ENCODE measurements at places on chromosomes 1 and 21.

DNA sequence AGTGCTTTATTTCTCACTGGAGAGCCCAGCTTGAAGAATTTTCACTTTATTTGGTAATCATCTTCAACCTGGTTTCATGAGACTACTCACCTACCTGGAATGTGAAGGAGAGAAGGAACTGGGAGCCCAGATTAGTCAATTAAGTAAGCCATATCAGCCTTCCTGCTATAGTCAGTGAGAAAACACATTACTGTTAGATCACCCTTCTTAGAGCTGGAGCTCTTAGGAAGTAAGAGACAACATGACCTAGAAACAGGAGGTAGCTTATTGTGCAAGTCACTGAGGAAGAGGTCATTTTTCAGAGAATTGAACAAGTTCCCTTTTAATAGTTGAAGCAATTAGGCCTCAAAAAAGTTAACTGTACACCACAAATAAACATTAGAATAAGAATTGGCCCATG, 49.2 kb upstream of the TEKT2 start:
- DNase-seq, result no peak

DNA sequence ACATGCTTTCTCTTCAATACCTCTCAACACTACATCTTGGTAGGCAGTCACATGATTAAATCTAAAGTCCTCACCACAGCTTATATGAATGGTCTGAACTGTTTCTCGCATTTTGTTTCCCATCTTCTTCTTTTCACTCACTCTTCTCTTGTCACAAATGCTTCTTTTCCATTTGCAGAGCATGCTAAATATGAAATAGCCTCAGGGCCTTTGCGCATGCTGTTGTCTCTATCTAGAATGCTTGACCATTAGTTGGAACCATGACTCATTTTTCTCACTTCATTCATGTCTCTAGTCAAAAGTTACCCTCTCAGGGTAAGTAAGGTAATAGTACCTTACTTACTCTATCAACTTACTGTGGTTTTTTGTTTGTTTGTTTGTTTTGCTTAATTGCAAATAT, 239.7 kb downstream of the PTPRC start:
- no peak for DNase-seq

DNA sequence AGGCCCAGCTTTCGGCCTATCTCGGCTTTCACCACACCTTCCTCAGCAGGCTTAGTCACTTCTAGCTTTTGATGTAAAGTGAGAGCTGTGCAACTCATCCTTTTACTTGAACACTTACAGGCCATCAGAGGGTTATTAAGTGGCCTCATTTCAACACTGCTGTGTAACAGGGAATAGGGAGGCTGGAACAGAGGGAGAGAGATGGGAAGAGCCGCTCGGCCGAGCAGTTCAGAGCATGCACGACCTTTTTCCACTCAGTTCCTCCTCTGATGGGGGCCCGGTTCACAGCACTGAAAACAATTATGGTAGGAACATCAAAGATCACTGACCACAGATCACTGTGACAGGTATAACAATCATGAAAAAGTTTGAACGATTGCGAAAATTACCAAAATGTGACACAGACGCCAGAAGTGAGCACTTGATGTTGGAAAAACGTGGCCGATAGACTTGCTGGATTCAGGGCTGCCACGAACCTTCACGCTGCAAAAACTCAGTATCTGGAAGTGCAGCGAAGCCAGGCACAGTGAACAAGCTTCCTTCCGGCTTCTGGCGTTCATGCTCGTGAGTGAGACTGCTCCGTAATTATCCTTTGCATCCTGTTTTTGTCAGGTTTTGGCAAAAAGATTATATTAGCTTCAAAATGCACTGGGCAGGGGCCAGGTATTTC, 28.6 kb downstream of the AGPAT3 start:
- DNase-seq, result no peak

GRCh38 chr1:213905344-213905743, 82.4 kb upstream of the PROX1 start:
- no peak for DNase-seq

GRCh38 chr1:119327450-119328155, 41.0 kb upstream of the HAO2 start:
- no peak for DNase-seq

DNA sequence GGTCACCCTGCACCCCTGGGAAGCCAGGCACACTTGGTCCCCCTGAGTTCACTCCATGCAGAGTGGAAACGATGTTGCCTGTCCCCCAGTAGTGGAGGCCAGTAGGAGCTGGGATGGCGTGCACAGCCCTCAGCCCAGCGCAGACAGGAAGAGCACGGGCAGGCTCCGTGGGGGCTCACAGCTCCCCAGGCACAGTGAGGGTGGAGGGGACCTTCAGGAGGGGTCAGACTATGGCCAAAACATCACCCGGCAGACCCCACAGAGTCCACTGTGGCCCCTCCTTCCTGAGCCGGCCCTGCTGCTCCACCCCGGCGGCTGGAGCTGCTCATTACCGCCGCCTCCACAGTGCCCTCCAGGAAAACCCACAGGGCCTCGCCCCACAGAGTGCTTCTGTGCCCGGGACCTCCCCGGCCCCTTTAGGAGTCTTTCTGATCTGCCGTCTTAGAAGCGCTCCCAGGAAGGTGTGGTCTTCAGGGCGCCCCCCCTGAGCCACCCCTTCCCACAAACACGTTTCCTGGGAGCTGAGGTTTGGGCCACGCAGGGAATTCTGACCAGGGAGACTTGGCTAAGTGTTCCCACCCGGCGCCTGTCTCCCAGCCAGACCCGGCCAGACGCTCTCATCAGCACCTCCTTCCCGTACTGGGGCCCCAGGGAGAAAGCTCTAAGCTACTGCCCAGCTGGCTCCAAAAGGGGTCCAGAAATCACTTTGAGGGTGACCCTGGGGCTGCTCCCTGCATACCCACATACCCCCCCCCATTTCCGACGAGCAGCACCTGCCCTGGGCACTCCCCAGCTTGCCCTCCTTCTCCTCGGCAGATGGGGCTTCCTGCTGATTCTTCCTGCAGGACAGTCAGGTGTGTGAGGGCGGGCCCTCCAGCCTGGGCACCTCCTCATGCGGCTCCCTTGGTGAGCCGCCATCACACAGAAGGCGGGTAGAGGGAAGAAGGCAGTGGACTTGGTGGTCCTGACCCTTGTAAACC, 38.8 kb downstream of the RIPK4 start:
- no peak for DNase-seq

DNA sequence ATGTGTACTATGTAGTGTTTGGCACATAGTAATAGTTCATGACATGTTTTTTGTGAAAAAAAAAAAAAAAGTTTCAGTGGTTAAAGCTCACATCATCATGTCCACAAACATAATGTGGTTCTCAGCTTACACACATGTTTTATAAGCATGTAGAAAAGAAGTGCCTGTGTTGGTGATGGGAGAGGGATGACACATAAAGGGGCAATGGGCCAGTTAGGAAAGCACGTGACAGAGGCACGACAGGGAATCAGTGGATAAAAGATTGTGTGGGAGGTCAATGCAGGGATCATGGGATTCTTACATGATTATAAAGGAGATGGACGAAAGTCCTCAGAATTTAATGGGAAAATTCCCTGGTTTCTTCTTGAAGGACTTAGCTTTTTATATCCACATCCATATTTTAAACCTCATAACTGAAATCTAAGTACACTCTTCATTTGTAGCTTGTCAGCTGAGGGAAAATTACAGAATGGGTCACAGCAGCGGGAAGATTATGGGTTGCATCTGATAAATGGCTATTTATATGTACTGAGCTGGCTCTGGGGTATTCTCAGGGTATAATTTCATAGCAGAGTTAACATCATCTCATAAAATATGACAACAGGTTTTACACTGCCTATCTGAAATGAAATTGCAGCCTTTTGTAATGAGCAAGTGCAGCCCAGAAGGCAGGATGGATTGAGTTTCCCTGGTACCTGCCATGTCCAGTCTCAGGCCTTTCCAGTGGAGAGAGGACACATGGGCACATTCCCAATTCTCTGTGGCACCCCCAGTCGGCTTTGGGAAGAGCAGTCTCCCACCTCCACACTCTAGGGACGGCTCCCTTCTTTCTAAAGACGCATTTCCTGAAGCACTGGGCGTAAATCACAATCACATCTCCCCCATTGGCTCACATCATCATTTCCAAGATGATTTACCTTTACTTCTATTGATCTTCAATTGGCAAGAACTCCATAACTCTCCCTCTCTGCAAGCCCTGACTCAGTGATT, 42.3 kb upstream of the NHLH2 start:
- no peak for DNase-seq

- no peak for DNase-seq
Measured at GRCh38 chr1:185776522-185776921, 42.3 kb downstream of the HMCN1 start.

DNA sequence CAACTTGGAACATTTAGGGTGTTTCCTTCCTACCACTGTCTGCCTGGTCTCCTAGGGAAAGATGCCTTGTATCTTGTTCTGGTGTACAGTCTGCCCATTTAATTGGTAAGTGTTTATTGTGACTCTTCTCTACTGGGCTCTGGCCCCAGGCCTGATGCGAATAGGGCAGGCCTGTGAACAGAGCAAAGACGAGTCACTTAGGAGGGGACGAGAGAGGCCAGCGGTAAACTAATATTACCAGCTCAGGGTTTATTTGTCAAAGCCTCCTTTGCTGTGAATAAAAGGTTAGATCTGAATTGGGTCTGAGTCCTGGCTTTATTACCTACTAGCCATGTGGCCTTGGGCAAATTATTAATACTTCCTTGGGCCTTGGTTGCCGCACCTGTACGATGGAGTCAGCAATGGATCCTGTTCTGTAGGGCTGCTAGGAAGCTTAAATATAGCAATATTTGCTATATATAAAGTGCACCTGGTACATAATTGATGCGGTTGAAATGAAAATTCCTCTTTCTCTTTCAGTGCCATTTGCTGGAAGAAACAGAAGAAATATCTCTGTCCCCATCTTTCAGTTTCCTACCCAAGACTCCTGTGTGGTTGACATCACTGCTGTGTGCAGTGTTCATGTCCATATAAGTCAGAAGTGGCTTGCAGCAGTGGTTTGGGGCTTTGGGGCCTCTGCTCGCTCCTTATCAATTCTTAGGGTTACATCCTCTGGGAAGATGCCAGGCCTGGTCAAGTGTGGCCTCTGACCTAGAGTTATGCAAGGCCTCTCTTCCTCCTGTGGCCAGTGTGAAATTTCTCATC, 32.4 kb downstream of the MAPKAPK2 start:
- DNase-seq, result no peak

GRCh38 chr1:10432910-10433700, 2.9 kb downstream of the CENPS start:
- DNase-seq, result no peak

DNA sequence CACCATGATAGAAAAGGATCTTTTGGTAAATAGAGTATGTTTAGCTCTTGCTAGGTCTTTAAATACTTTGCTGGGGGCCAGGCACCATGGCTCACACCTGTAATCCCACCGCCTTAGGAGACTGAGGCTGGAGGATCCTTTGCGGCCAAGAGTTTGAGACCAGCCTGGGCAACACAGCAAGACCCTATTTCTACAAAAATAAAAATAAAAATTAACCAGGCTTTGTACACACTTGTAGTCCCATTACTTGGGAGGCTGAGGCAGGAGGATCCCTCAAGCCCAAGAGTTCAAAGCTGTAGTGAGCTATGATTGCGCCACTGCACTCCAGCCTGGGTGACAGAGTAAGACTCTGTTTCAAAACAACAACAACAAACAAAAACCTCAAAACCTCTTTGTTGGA, 1.1 kb upstream of the KCNE2 start:
- DNase-seq, result no peak

GRCh38 chr1:182668521-182669054, 15.8 kb downstream of the RGS8 start:
- DNase-seq, result no peak

- DNase-seq, result no peak
Measured at GRCh38 chr1:219265026-219265515, 91.4 kb downstream of the LYPLAL1 start.

DNA sequence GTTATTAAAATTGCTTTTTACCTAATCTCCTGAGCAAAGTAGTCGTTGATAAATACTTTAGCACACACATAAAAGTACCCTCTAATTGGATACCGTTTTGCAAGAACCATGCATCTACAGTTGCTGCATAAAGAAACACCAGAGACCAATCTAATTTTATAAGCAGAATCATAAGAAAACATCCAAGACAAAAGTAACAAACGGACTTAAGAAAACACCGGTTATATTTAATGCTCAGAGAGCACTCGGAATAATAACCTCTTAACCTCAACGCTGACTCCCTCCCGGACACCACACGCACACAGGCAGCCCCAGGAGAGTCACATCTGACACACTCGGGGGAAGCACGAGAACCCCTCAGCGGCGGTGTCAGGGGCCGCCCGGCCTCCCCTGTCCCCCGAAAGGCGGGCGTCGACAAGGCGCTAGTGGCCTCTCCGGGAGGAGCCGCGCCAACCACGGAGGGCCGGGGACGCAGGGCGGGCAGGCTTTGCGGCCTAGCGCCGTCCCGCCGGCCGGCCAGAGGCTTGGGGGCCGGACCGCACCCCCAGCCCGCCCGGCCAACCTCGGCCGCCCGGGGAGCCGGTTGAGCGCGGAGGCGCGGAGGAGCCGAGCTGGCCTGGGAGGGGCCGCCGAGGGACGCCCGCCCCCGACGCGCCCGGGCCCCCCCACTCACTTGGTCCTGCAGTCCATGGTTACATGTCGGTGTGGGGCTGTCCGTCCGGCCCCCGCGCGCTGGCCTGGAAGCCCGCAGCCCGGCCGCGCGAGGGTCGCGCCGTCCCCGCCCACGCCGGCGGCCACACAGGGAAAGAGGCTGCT, 606 bp downstream of the DENND1B start:
- peak; percentile 23 for DNase-seq

- no peak for DNase-seq
Measured at GRCh38 chr1:183806125-183806524, 1.2 kb downstream of the RGL1 start.

GRCh38 chr1:104933846-104934245, 1184.1 kb downstream of the AMY1C start:
- DNase-seq, result no peak

GRCh38 chr1:29341936-29342335, 105.6 kb downstream of the PTPRU start:
- no peak for DNase-seq

DNA sequence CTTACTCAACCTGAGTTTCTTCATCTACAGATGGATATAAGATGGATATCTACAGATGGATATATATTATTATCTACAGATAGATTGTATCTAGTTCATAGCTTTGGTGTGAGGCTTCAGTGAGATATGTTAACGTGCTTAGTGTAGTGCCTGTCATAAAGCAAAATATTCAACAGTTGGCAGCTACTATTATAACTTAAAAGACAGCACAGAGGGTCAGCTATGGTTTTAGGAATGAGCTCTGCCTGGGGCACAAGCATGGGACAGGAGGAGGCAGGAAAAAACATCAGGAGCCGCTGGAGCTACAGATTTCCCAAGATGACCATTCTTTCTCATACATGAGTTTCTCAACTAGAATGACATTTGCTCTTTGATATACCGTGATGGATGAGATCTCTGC, 1.3 kb upstream of the CYB5R1 start:
- DNase-seq, result no peak

- no peak for DNase-seq
Measured at GRCh38 chr1:15848929-15849774, 1.6 kb downstream of the SPEN start.

DNA sequence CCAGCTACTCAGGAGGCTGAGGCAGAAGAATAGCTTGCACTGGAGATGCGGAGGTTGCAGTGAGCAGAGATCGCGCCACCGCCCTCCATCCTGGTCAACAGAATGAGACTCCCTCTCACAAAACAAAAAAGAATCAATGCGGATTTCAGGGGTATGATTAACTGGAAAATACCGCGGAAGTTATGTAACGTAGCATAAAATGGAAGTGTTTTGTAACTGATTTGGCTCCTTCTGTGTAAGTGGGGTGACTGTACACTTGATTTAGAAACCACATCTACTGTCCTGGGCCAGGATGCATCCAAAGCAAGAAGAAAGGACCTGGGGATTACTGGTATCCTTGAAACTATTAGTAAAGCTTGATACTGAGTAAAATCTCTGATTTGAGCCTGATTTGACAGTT, 3.1 kb upstream of the VAMP4 start:
- no peak for DNase-seq

All from stimulated activated CD8-positive, alpha-beta memory T cell treated with anti-CD3 and anti-CD28 coated beads, Interleukin-4, amount 100 ng/mL, for 1 hour (primary cell).